ENCODE measurements at places on chromosomes 7 and 10.
A peak's percentile ranks its signal among the peaks of the same experiment; 100 is the strongest.

DNA sequence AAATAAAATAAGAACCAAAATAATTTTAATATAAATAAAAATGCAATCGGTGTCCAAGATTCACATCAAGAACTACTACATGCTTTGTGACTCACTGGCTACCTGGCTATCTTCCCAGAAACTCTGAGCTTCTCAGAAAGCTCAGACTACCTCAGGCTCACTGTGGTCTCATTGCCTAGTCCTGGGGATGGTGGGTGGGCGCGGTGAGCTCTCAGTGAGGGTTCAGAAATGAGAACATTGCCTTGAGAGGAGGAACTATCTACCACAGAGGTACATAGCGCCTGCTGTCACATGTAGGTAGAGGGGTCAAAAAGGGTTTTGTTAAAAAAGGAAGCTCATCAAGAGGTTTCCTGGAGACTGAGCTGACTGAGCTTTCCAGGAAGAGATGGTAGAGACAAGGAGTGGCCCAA is 108.0 kb downstream of the WDFY4 start:
- ATAC-seq = no peak

DNA sequence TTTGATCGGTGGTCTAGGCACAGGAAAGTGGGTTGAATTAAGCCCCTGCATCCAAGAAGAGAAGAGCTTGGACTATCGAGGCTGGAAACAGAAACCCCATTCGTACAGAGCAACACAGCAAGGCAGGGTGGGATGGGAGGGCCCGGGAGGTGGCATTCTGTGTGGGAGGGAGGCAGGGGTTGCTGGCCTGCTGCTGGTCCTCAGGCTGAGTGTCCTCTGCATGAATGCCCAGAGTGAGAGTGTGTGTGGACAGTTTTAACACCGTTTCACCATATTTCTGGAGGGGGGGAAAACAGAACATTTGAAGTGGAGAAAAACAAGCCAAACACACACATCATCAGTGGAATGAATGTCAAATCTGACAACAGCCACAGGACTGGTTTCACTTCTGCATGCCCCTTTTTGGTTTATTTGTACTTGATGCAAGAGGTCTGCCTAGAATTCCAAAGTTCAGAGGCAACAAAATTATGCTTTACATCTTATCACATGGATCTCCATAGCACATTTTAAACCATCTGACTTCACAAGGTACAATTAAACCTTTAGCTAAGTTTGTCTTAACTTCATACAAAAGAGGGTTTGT is 11.1 kb upstream of the ENO4 start:
- no peak for ATAC-seq

- peak; percentile 25 for ATAC-seq
These were observed 159.3 kb downstream of the ELMO1 start for GRCh38 chr7:37289367-37289766.

GRCh38 chr7:14855033-14855794 is 47.3 kb downstream of the DGKB start:
- no peak for ATAC-seq

- ATAC-seq = no peak
These were observed 7.8 kb downstream of the CHST3 start for GRCh38 chr10:71971769-71972555.

DNA sequence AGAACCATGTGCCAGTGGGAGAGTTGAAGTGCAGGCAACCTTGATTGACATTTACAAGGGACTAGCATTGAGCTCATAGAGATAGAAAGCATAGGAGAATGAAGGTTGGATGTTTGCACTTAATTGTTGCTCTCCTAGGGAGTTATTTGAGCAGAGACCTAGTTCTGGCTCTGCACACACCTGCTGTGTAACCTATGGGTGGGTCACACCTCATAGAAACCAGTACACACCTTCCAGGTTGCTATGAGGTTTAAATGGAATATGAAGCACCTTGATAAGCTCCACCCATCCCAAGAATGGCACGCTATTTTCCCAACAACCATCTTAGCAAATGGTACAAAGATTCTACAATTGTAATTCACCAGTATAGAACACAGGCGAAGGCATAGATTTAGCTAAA is 86.2 kb upstream of the AOAH start:
- no peak for ATAC-seq
